ENCODE measurements at places on chromosomes 4 and X.
A peak's percentile ranks its signal among the peaks of the same experiment; 100 is the strongest.

DNA sequence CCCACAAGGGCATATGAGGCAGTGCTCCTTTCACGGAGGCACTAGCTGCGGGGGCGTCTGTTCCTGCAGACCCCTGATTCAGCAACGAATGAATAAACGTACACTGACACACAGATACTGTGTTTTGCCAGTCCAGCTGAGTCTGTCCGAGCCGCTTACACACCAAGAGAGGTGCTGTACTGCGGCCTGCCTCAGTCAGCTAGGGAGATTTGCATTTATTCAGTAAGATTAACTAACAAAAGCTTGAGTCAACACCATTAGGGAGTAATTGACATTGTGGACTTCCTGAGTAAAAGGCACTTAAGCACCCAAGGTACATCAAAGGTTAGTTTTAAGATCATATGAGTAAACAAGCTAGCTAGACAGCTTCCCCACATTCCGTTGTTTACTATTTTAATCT lies 31.0 kb upstream of the BEX4 start:
- no peak for DNase-seq

DNA sequence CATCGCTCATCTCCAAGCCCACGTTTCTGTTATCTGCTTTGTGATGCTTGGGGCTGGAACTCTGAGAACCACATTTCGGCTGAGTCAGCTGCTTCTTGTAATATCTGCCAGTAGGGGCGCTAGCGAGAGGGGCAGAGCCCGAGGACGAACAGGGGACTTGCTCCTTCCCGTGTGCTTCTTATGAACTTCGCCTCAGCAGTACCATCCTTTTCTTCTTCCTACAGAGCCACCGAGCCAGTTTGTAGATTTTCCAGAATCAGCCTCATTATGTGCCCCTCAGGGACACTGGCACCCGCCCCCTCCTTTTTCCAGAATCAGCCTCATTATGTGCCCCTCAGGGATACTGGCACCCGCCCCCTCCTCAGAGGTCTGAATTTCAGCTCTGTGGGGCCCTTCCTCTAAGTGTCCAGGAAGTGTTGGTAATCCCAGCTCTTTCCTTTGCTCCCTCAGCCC lies 441.7 kb upstream of the RASGEF1B start:
- peak; percentile 46 for DNase-seq

- no peak for DNase-seq
Measured at GRCh38 chr4:75599647-75600046, 30.7 kb downstream of the CDKL2 start.

- DNase-seq: no peak
Measured at GRCh38 chrX:109928596-109929335, 74.1 kb upstream of the TMEM164 start.

- DNase-seq: no peak
Measured at GRCh38 chr4:13415068-13415785, 68.9 kb downstream of the RAB28 start.

DNA sequence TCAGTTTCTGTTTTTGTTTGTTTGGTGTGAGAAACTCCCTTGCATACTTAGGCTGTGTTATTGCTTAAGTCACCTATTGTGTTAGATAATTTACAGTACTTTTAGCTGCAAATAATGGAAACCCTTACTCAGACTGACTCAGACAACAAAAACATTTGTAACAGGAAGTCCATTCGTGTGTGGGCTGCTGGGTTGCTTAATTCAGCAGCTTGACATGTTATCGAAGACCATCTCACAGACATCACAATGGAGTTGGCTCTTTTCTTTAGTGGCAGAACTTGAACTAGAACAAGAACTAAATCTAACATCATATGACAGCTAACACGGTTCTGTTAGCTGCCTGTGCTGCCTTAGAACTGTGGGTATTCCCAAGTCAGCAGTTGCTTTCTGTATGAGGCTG lies 9.9 kb upstream of the GABRE start:
- DNase-seq: no peak

GRCh38 chr4:10605031-10605430 lies 79.5 kb downstream of the CLNK start:
- no peak for DNase-seq

- DNase-seq: no peak
Measured at GRCh38 chr4:165343353-165344191, 16.1 kb downstream of the MSMO1 start.

DNA sequence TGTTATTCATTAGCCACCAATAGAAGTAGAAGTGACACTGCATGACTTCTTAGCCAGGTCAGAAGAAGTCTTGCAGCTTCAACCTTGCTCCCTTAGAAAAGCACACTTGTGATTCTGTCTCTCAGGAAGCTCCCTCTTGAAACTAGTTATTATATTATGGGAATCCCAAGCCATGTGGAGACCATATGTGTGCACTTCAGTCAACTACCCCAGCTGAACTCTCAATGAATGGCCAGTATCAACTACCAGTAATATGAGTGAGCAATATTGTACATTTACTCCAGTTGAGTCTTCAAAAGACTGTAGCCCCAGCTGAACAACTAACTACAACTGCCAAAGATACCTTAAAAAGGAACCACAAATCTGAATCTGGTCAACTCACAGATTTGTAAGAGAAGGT lies 77.1 kb upstream of the GABRA3 start:
- no peak for DNase-seq

- no peak for DNase-seq
Measured at GRCh38 chr4:78354782-78355181, 196.8 kb upstream of the ANXA3 start.
